ENCODE measurements at places on chromosomes 5 and 9.

DNA sequence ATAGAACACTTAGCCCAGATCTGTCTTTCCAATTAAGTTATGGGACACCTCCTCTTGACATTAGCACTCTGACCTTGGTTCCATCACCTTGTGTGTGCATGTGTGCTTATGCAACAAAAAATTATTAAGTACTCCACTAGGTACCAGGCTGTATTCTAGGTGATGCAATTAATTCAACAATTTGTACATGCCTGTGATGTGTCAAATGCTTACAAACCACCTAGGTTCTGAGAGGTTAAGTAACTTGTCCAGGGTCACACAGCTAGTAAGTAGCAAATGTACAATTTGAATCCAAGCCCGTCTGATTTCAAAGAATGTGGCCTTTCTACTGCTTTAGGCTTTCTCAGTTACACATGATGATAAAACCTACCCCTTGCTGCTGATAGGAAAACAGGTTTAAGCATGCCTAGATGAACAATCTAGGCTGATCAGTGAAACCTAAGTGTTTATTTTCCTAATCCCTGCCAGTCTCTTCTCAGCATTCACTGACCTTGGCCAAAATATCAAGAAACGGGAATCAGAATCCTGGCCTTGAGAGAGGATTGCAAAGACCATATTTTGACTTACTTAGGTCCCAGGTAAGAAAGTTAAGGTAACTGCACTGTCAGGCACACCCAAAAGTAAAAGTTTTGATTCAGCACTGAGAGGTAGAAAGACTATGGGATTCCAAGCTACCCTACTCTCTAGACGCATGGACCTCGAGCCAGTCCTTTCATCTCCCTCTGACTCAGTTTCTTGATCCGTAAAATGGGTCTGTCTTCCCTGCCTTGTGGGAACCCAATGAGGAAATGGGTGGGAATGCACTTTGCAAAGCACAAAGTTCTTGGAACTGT is 1.0 kb downstream of the TBC1D2 start:
- DNase-seq: no peak

- DNase-seq: no peak
Observed at GRCh38 chr5:7053125-7053524, 339.9 kb downstream of the TENT4A start.

DNA sequence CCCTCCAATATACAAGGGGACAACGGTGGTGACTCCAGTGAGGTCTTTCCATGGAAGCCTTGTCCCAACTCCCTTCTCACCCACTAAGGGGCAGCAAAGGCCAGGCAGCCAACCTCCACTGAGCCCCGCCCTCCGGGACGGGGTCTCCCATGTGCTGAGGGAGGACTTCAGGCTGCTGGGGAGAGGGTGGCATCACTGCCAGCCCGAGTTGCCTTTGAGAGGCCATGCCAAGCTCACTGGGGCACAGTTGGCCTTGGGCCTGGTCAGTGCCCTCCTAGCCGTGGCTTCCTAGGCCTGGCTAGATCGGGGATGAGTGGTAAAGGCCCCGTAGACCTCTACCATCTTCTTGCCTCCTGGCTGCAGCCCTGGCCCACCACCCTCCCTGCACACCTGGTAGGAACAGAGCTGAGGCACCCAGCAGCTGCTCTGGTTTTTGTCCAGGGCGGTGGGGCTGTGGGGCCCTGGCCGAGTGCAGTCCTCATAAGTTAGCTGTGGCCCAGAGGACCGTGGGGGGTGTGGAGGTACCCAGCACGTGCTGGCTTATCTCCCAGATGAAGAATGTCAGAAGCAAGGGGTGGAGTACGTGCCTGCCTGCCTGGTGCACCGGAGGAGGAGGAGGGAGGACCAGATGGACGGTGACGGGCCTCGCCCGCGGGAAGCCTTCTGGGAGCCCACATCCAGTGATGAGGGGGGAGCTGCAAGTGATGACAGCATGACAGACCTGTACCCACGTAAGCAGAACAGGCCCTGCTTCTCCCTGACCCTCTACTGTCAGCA is 3.2 kb downstream of the SURF2 start:
- DNase-seq: peak; percentile 69

GRCh38 chr5:75654693-75655295 is 43.5 kb downstream of the ANKDD1B start:
- DNase-seq: no peak

DNA sequence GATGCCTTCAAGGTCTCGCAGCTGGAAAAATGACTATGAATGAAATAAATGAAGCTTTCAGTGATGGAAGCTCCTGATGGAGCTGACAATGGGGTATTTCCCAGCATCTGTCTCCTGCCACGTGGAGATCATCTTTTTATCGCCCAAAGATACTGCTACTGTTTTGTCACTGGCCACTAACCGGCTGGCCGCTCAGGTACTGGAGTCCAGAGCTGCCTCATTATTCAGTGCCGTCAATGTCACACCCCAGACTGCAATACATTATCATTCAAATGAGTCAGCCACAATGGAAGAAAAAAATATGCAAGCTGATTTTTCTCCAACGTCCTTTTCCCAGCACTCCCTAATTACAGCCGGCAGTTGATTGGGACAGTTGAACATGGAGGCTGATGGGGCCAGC is 280.4 kb downstream of the ZSWIM6 start:
- no peak for DNase-seq

GRCh38 chr5:91170266-91170665 is 212.9 kb downstream of the ARRDC3 start:
- DNase-seq: no peak

DNA sequence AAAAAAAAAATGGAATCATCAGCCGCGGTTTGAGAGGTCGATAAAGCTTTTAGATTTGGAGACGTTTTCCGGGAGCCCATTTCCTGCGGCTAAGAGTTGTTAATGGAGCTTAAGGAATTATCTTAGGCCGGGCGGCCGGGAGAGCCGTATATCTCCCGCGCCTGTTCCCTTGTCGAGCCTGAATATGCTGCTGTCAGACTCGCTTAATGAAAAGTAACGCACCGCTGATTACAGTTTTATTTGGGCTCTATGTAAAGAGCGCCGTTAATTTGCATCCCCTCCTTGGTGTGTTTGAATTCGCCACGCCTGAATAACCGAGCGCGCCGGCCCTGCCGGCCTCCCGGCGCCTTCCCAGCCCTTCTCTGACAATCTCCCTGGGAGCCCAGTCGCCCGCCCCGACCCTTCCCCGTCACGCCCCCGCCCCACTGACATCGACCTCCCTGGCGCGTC is 7.9 kb downstream of the IRX4 start:
- no peak for DNase-seq

GRCh38 chr5:41095324-41096101 is 24.4 kb upstream of the MROH2B start:
- DNase-seq: no peak

GRCh38 chr5:119019949-119020348 is 31.6 kb upstream of the DTWD2 start:
- no peak for DNase-seq

GRCh38 chr5:141186897-141187512 is at the start of gene PCDHB9:
PCDHB9 (plus strand) TSS chr5:141187161; CDS start chr5:141187319, 158 bp downstream.
- DNase-seq: no peak

- peak; percentile 43 for DNase-seq
Observed at GRCh38 chr5:6465831-6466790, 17.5 kb downstream of the UBE2QL1 start.

GRCh38 chr5:65927503-65928321 is 1.3 kb downstream of the ERBIN start:
- DNase-seq: no peak

DNA sequence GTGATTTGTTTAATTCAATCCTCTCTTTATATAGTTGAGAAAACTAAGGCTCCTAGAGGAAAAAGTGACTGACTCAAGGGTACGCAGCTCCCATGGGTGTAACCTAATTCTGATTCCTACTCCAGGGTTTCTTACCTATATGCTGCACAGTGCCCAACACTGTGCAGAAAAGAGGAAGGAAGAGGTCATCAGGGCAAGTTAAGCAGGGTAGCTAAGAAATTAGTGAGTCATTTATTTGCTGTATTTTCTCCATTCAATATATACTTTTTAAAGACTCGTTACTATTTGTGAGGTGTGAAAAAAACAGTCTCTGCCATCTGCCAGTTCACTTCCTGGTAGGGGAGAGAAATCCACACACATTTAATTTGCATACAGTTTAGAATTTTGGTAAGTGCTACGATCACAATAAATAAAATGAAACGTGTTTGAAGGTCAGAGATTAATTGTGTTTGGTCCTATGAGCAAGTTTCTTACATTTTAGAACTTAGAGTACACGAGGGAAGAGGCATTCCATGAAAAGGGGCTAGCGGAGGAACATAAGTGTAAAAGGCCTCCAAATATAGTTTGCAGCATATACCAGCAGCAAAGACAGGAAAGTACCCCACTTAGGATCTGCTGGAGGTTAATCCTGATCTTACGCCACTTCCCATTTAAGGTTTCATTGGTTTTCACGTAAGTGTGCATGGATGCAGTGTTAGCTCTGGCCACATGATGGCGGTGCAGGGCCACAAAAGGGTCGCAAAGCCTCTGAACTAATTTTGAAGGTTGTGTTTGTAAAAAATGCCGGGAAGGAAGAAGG is 59.9 kb upstream of the TLR4 start:
- DNase-seq: peak; percentile 83

- DNase-seq: no peak
Observed at GRCh38 chr5:169174923-169175322, 126.0 kb downstream of the SLIT3 start.

GRCh38 chr5:156031181-156031580 is 295.8 kb upstream of the SGCD start:
- no peak for DNase-seq

All from islet precursor cell (in vitro differentiated cells).